Endothelial cell of umbilical vein (primary cell): ENCODE measurements at places on chromosomes 1 and 21. TPM values are rescaled to one million over a fixed set of nuclear protein-coding genes. Genes with fewer than 3 reads are reported as not detected.

GBP6 gene
- not detected in 2 replicates for total RNA-seq

- H3K4me1 ChIP-seq: no peaks in the 10 kb centered on the region
- H3K36me3 ChIP-seq: no peaks in the 10 kb centered on the region
- DNase-seq: peak; percentile 19
- H3K4me3 ChIP-seq: peak overlapping the region; percentile 56
- no peak overlapping the region for H3K27ac ChIP-seq
Measured at GRCh38 chr1:210342986-210343780, 14.5 kb downstream of the HHAT start.

SPRTN gene
- 15.4 and 16.1 TPM in 2 replicates for total RNA-seq

- H3K36me3 ChIP-seq: no peaks in the 10 kb centered on the region
- H3K27me3 ChIP-seq: no peaks in the 10 kb centered on the region
- H3K4me1 ChIP-seq: no peaks in the 10 kb centered on the region
- no peak for DNase-seq
- no peak overlapping the region for H3K4me3 ChIP-seq
- H3K27ac ChIP-seq: no peak overlapping the region
Measured at GRCh38 chr21:26227130-26227529, 56.6 kb upstream of the APP start.

DNA sequence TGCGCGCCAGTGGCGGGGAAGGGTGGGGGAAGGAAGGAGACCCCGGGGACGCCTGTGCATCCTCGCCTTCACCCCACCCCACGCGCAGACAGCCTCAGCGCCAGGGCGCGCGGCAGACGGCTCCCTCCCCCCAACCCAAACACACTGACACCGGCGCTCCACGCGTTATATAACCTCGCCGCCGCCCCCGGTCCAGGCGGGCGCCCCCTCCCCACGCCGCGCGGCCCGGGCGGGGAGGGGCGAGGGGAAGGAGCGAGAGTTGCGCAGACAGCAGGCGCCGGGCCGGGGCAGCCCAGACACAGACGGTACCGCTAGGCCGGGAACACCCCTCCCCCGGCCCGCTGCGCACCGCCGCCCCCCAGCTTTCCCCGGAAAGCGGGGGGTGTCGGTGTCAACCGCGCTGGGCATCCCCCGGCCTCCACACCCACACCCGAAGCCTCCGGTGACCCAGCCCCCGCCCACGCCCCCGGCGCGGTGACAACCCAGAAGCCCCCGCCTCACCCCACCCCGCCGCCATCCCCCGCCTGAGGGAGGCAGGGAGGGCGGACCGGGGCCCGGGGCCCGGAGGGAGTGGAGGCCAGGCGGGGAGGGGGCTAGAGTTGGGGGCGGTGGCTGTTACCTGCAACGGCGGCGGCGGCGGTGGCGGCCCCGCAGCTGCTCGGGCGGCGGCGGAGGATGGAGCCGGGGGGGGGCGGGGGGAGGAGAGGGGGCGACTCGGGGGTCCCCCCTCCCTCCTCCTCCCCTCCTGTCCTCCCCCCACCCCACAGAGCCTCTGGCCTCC lies 432 bp downstream of the AKT3 start:
- no peaks in the 10 kb centered on the region for H3K36me3 ChIP-seq
- peak overlapping the region; percentile 66 for H3K27ac ChIP-seq
- H3K4me3 ChIP-seq: peak overlapping the region; percentile 36
- H3K4me1 ChIP-seq: peaks cover 17% of the 10 kb centered on the region
- H3K27me3 ChIP-seq: no peaks in the 10 kb centered on the region
- DNase-seq: no peak

AUNIP gene
- total RNA-seq: 4.5 and 4.8 TPM in 2 replicates

HSPB7 gene
- not detected in 2 replicates for total RNA-seq

GRCh38 chr1:14138135-14138506 lies 438.1 kb downstream of the PRDM2 start:
- H3K27ac ChIP-seq: no peak overlapping the region
- H3K36me3 ChIP-seq: no peaks in the 10 kb centered on the region
- H3K4me1 ChIP-seq: no peaks in the 10 kb centered on the region
- no peaks in the 10 kb centered on the region for H3K27me3 ChIP-seq

GRCh38 chr1:187563191-187563590 lies 734.4 kb downstream of the PLA2G4A start:
- no peaks in the 10 kb centered on the region for H3K4me1 ChIP-seq
- no peaks in the 10 kb centered on the region for H3K36me3 ChIP-seq
- H3K27me3 ChIP-seq: no peaks in the 10 kb centered on the region
- DNase-seq: no peak
- H3K4me3 ChIP-seq: no peak overlapping the region
